ENCODE measurements at places on chromosomes 6 and 20.

DNA sequence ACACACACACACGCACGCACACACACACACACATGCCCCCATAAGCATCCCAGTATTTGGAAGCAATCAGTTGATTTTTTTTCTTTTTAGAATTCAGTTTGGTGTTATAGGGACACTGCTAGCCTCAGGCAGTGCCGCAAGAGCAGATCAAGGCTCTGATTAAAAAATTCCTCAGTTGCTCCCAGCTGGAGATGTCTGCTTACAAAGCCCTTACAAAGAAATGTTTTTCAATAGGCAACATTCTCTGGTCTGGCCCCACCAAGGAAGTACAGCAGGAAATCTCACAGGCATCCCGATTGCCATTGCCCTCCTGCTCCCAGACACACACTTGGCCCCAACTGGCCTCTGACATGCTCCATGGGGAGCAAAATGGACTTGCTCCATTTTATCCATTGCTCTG is 22.9 kb upstream of the CD83 start:
- DNase-seq = no peak

DNA sequence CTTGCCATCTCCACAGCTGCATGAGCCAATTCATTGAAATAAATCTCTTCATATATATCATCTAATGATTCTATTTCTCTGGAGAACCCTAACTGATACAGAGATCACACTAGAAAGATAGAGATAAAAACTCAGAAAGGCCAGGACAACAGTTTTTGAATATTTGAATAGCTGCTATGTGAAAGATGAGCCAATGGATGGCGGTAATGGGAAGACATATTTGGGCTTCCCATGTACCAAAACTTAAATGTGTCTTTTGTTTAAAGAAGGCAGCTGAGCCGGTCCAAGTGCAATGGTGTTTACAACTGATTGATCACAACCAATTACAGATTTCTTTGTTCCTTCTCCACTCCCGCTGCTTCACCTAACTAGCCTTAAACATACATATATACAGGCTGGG is 35.1 kb downstream of the SGK1 start:
- DNase-seq = no peak

GRCh38 chr6:156634951-156635371 is 142.2 kb upstream of the ARID1B start:
- DNase-seq = no peak

DNA sequence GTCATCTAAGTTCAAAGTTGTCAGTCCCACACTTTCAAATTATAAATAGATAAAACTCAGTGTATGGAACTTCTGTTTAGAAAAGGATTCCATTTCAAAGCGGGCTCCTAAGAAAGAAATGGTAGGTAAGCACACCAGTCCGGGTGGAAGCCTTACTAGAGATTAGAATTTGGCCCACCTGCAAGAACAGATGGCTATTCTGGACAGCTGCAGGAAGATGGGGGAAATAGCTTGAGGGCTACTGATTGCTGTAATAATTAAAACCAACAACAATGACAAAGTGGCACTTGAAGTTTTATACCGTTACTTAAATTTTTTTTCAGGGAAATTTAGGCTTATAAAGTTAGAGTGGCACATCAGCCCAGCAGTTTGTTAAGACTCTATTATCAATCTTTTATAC is 83.3 kb downstream of the HIVEP2 start:
- DNase-seq = no peak

- DNase-seq = no peak
Observed at GRCh38 chr20:18688676-18689075, 100.8 kb downstream of the DTD1 start.

DNA sequence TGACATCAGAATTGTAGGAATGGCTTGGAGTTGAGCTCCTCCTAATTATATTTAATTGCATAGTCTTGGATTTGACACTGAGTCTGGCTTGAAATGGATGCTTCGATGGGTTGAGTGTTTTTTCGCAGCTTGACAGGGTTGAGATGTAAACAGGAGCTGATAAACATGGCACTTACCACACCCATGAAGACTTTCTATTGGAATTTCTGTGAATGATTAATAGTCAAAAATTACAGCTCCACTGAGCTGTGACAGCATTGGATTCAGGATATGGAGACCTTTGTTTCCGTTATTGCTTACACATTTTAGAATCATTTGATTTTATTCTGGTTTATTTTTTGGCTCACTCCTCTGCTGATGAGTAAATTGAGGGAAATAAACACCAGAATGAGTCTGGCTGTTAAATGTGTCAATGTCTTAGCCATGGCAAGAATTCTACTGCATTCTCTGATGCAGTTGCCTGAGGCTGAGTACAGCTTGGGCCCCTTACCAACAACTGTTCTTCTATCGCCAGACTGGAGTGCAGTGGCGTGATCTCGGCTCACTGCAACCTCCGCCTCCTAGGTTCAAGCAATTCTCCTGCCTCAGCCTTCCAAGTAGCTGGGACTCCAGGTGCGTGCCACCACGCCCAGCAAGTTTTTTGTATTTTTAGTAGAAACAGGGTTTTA is 128.1 kb upstream of the DOK5 start:
- DNase-seq = no peak

DNA sequence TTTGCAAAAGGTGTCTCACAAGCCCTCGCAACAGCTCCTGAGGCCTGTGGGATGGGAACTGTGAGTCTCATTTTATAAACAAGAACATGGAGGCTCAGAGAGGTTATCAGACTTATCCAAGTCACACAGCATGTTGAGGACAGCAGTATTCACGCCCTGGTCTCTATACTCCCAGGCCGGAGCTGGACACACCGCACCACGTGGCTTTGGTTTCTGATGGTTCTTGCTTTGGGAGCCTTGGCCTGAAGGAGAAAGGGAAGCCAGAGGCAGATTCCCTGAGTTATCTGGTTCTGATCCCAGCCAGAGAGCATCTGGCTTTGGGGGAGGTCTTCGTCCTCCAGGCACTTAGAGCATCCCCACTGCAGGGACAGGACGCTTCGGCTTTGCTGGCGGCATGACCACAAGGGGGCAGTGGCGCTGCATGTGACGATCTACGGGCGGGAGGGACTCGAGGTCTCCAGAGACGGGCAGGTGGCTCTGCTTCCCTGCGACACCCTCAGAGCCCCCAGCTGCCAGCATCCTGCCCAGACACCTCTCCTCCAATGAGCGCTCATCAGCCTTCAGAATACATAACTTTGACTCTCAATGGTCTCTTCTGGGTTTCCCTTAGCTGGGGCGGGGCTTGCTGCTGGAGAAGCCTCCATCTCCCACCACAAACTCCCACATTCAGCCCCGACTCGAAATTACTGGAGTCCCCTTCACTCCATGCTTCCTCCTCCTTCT is 51.4 kb upstream of the SAYSD1 start:
- peak; percentile 38 for DNase-seq

GRCh38 chr6:96520171-96521115 is 1.2 kb upstream of the UFL1 start:
- DNase-seq = no peak

GRCh38 chr20:17172836-17173516 is 53.9 kb upstream of the PCSK2 start:
- no peak for DNase-seq

DNA sequence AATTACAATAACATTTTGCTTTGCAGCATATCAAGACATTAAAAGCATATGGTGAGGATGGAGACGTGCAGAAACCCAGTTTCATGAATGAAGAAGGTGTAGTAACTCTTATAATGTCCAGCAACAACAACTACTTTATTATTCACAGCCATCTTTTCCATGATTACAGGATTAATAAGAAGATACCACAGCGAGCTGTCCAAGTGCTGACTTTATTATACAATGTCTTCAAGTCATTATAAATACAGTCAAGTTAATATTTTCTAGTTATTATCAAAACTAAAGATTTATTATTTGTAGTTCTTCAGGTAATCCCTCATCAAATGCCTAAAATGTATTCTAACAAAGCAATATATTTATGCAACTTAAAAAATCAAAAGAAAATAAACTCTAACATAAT is 2.5 kb upstream of the KHDRBS2 start:
- no peak for DNase-seq

- DNase-seq = no peak
Observed at GRCh38 chr6:3280866-3281465, 22.2 kb downstream of the PSMG4 start.

DNA sequence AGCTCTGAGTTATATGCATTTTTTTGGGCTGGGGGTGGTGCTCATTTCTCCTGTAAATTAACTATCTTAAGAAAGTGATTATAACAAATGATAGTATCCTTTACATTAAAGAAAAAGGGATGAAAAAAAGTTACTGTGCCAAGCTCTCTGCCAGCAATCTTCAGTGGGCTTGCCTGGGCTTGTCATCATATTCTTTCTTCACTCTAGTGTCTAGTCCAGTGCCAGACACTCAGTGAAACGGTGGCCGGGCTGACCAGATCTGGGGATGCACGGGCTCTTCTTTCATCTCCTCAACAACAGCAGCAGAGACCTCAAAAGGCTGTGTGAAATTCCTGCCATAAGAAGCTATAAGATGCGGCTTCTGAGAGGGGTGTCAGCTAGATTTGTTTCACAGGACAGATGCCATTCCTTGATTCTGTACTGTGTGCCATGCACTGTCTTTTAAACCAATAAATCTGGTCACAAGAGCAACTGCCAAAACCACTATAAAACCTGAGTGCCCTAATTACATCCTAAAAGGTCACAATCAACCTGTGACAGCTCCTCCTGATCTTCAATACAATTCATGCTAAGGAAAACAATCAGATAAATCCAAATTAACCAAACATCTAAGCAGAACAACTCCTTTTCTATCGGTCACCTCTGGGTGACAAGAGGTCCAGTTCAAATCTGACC is 12.1 kb downstream of the EXOC2 start:
- DNase-seq = no peak

DNA sequence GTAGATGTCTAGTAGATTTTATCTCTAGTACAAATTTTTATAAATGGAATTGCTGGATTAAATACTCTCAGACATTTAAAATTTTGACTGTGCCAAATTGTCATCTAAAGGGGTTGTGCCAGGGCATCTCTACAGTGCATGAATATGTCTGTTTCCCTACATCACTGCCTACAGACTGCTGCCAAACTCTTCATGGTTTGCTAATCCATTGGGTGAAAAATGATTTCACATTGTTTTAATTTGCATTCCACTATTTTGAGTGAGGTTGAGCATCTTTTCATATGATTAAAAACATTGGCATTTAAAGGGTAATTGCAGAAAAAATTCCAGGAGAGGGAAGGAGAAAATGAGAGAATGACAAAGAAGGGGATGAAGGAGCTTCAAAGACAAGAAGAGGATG is 267.7 kb upstream of the RNF24 start:
- no peak for DNase-seq

- DNase-seq = no peak
Observed at GRCh38 chr6:158149641-158150040, 18.4 kb downstream of the SERAC1 start.

DNA sequence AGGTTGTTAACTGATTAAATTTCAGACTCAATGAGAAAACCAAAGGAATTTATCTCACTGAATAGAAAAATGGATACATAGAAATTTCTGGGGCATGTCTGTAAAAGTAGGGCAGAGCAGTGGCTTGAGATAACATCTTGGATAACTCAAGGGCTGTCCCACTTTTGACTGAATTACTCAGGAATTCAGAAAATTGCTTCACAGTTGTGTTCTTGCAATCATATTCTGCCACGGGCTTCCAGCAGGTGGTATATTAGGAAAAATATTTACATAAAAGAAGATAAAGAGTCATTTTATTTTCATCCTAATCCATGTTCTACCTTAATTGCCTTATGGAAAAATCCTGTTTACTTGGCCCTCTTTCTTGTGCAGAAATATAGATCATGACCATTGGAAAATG is 156.4 kb upstream of the AKIRIN2 start:
- DNase-seq = no peak

- DNase-seq = no peak
Observed at GRCh38 chr6:111767752-111768430, 105.4 kb downstream of the FYN start.
